ENCODE measurements at places on chromosomes 5 and 9.

- DNase-seq = no peak
Observed at GRCh38 chr9:83533296-83533695, 4.9 kb downstream of the FRMD3 start.

DNA sequence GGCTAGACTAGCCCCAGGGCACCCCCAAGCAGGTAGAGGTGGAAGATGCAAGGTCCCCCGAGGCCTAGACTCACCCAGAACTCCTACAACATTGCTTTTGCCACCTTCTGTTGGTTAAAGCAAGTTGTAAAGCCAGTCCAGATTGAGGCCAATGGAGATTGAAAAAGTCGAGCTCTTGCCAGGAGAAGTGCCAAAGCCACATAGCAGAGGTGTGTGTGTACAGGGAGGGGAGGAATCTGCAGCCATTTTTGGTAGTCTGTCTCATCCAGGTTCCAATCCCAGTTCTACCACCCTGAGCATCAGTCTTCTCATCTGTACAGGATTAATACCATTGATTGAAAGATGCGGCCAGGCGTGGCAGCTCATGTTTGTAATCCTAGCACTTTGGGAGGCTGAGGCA lies 12.3 kb upstream of the URM1 start:
- no peak for DNase-seq

- DNase-seq = no peak
Observed at GRCh38 chr5:127838661-127839060, 135.5 kb downstream of the CCDC192 start.

DNA sequence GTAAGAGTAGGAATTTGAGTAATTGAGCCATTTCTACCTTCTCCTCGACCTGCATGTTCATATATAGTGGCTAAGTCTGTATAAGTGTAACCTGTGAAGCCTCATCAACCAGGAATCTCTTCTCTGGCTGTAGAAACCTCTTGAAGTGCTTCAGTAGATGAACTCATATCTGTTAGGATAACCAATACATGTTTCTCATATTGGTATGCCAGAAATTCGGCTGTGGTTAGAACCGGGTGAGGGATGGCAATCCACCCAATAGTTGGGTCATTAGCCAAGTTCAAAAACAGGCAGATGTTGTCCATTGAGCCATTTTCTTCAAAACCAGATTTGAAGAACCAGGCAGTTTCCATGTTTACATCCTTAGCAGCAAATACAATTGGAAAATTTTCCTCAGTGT lies 28.9 kb upstream of the GSN start:
- DNase-seq = no peak

- DNase-seq = peak; percentile 68
Observed at GRCh38 chr5:38323645-38324295, 65.4 kb downstream of the EGFLAM start.

DNA sequence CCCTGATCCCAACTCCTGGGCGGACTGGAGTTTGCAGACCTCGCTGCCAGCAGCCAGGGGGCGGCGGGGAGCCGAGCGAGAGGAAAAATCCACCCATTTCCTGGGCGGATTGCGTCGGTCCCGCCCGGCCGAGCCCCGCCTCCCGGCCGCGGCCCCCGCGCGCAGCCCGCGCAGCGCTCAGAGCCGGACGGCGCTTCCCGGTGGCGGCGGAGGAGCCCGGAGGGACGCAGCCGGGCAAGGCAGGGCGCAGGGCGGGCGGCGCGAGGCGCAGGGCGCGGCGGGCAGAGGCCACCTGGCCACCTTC lies at the start of gene OLFM1:
TSS of gene OLFM1 (plus strand) at position 180 of the 304 bp plus-strand sequence. CDS start 322 bp downstream, outside the sequence.
- no peak for DNase-seq

- no peak for DNase-seq
Observed at GRCh38 chr9:69945671-69946141, 97.9 kb upstream of the MAMDC2 start.

GRCh38 chr5:11300736-11301135 lies 539.7 kb upstream of the DAP start:
- no peak for DNase-seq

- no peak for DNase-seq
Observed at GRCh38 chr9:14351221-14351836, 37.4 kb upstream of the NFIB start.

DNA sequence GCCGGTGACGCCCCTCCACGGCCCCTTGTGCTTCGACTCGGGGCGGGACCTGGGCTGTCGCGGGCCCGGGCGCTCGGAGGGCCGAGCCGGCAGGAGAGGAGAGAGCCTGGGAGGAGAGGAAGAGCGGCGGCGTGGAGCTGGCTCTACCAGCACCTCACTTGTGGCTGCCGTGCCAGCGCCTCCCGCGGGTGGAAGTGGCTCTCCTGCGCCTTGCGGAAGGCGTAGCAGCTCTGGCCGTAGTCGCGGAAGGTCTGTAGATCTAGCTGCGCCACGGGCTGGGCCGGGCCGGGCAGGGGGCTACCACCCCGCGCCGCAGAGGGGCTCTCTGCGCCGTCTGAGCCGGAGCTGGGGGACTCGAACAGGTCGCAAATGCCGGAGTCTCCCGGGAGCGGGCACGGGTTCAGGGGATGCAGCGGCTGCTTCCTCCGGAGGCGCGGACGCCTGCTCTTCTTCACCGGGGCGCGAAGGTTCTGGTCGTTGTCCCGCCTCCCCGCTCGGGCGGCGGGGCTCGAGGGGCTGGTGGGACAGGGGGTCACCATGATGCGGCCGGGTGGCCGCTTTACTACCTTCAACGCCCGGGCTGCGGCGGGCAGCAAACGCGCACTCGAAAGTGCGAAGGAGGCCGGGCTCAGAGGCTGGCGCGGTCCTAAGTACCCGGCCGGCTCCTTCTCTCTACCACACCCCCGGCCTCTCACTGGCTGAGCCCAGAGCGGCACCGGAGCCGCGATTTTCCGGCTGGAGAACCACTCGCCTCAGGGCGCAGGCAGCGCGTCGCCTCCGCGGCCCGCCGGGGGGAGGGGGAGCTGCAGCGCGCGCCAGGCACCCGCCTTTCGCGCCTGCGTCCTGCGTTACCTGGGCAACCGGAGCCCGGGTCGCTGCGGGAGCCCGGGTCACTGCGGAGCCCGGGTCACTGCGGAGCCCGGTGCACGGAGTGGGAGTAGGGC lies at the start of gene CCNO:
TSS of gene CCNO (minus strand) at position 624 of the 944 bp plus-strand sequence. CDS start at position 539, 85 bp downstream.
- peak; percentile 33 for DNase-seq

- DNase-seq = peak; percentile 27
Observed at GRCh38 chr5:149517461-149518122, 33.6 kb downstream of the CSNK1A1 start.

GRCh38 chr9:70609542-70610286 lies 195.3 kb upstream of the KLF9 start:
- DNase-seq = peak; percentile 87

DNA sequence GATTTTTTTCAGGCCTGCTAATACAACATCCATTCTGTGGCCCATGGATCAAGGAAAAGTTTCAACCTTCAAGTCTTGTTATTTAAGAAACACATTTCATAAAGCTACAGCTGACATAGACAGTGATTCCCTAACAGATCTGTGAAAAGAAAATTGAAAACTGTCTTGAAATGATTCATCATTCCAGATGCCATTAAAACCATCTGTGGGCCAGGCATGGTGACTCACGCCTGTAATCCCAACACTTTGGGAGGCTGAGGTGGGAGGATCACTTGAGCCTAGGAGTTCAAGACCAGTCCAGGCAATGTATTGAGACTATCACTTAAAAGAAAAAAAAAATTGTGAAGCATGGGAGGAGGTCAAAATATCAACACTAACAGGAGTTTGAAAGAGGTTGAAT lies 6.0 kb downstream of the RAPGEF6 start:
- no peak for DNase-seq

- DNase-seq = peak; percentile 92
Observed at GRCh38 chr5:179275941-179276837, 69.1 kb downstream of the ADAMTS2 start.

- peak; percentile 52 for DNase-seq
Observed at GRCh38 chr5:74575741-74576538, 64.6 kb downstream of the ENC1 start.

- no peak for DNase-seq
Observed at GRCh38 chr9:90946982-90947381, 145.4 kb downstream of the SYK start.

DNA sequence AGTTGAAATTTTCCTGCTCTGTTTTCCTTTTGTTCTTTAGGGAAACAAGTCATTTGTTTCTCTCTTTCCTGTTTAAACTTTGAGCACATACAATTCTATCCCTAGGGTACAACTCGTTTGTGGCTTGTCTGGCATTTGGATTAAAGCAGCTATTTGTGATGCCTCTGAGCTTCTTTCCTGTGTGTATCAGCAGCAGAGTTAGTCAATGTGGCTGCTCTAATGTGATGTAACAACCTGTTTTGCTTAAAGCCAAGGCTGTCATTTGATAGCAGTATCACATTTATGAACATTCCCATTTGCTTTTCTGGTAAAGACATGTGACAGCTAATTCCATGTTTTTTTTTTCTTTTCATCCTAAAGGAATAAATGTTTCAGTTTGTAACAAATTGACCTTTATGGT lies 314.3 kb upstream of the CHD1 start:
- no peak for DNase-seq

- no peak for DNase-seq
Observed at GRCh38 chr5:58970766-58971165, 387.9 kb downstream of the RAB3C start.

- no peak for DNase-seq
Observed at GRCh38 chr5:67000794-67001475, 195.7 kb downstream of the CD180 start.

- DNase-seq = no peak
Observed at GRCh38 chr5:11873587-11873986, 30.7 kb downstream of the CTNND2 start.

DNA sequence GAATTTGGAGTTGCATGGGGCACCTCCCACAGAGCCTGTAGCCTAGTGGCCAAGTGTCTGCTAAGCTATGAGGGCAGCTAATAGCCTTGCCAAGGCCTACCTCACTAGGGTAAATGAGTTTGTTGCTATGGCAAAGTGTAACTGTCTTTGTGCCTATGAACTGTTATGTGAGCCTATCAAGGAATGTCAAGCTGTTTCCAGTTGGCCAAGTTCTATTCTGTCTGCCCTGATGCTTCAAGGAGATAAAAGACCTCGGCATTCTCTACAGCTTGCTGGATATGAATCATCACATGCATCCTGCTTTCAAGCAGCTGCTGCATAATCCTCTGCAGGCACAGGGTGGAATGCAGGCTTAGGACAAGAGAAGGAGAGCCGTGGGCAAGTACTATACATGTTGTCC lies 69.8 kb upstream of the CCDC112 start:
- peak; percentile 84 for DNase-seq

GRCh38 chr9:110555551-110556331 lies 23.8 kb downstream of the SVEP1 start:
- peak; percentile 80 for DNase-seq

- DNase-seq = no peak
Observed at GRCh38 chr9:133252301-133253020, 22.5 kb downstream of the ABO start.

GRCh38 chr5:1545805-1546355 lies 22.1 kb upstream of the LPCAT1 start:
- DNase-seq = no peak

- no peak for DNase-seq
Observed at GRCh38 chr5:126568206-126568755, 26.7 kb downstream of the ALDH7A1 start.

- DNase-seq = no peak
Observed at GRCh38 chr5:113693701-113694100, 180.2 kb downstream of the YTHDC2 start.

- no peak for DNase-seq
Observed at GRCh38 chr9:77731008-77731698, 83.0 kb upstream of the GNA14 start.

GRCh38 chr5:92580814-92581213 lies 1000.2 kb downstream of the NR2F1-AS1 start:
- no peak for DNase-seq

GRCh38 chr5:145666591-145666990 lies 168.6 kb downstream of the PRELID2 start:
- no peak for DNase-seq

- DNase-seq = no peak
Observed at GRCh38 chr9:37575001-37575400, 1.2 kb downstream of the FBXO10 start.

DNA sequence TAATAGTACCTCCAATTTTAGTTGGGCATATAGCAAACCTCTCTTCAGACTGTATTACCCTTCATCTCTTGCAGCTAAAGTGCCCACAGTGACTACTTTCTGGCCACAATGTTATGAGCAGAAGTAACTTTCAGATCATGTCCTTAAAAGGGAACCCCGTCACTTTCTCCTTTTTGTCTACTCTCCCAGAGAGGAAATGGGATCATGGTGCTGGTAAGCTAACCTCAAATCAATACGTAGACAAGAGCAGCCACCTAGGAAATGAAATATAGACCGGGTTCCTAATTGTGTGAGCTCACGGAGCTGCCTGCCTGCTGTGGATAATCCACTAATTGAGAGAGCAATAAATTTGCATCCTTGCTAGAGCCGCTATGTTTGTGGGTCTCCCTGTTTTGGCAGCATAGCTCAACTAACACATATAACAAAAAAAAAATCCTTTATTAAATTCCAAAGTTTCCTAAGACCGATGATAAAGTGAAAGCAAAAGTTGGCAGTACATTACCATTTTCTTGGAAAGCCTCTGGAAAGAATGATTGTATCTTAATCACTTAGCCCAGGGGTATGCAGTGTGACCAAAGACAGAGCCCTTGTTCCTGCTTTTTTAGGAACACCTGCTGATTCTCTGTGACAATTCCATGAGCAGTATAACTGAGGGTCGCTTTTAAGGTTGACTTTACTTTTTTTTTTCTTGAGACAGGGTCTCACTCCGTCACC lies 5.6 kb upstream of the IL7R start:
- no peak for DNase-seq

- DNase-seq = no peak
Observed at GRCh38 chr9:76390656-76391055, 3.6 kb downstream of the RFK start.

DNA sequence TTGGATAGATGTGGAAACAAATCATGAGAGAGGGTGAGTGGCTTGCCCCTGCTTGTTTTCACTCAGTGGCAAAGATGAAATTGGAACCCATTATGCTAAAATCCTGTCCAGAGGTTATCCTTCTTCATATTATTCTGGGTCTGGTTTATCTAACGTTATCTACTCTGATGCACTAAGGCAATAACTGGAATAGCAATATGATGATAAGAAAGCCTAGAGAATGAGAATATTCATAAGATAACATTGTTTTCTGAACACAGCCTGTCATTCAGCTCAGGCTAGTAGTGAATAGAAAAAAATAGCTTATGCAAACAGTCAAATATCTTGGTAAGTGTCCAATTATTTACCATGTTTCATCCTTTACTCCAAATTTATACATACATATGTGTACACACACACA lies 132.0 kb upstream of the C6 start:
- DNase-seq = no peak

Measured in AG09309 (cell line).